ENCODE measurements at places on chromosomes 3 and 15. TPM values are rescaled to one million over a fixed set of nuclear protein-coding genes. Genes with fewer than 3 reads are reported as not detected.

- DNase-seq, result no peak
Observed at GRCh38 chr3:128874481-128875180, 4.8 kb upstream of the ACAD9 start.

The SLC22A13 gene
- not detected for total RNA-seq

GRCh38 chr15:97091093-97091492 is 760.6 kb downstream of the NR2F2 start:
- DNase-seq, result no peak

- no peak for DNase-seq
Observed at GRCh38 chr15:99076109-99076508, 28.8 kb upstream of the SYNM start.

The ATP13A5 gene
- total RNA-seq, result not detected

DNA sequence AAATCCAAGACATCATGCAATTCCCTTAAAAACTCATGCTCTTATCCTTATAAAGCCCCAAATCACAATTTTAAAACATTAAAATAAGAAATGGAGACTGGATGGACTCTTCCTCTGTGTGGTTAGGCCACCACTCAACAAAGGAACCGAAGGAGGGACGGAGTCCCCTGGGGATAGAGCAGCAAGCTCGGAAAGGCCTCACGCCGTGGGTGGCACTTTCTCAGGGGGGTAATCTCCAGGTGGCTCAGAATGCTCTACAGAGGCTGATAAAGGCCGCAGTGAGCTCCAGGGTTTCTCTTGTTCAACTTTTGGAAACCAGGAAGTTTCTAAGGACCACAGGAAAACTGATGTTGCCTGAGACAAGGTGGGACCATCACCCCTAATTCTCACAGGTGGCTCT is 23.2 kb downstream of the CCR9 start:
- DNase-seq, result no peak

The DISP2 gene
- total RNA-seq, result 0.21 TPM

DNA sequence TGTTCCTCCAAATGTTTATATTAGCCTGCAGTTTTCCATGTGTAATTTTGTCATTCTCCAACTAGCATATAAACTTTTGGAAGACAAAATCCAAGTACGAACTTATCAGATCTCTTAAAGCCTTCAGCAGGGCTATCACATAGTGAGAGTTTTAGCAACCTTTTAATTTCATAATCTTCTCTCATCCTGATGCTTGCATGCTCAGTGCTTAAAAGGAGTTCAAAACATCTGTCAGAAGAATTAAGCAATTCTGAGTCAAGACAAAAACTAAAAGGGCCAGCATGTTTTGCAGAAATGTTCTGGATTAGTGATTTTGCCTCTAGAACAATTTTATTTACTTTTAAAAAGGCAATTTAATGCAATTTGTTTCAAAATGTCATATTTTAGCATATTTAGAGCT is 73.4 kb upstream of the SLC2A2 start:
- DNase-seq, result no peak

The STARD5 gene
- total RNA-seq, result 6.3 TPM

- DNase-seq, result no peak
Observed at GRCh38 chr3:165513715-165514701, 317.8 kb upstream of the SLITRK3 start.

- DNase-seq, result no peak
Observed at GRCh38 chr3:125622381-125622791, 27.1 kb upstream of the OSBPL11 start.

The CPNE9 gene
- not detected for total RNA-seq

GRCh38 chr3:24086617-24087404 is 141.7 kb downstream of the NR1D2 start:
- DNase-seq, result no peak

The MYRIP gene
- 0.11 TPM for total RNA-seq
